Right atrium auricular region (tissue), 2 donors: ENCODE measurements at places on chromosomes 5 and 9. TPM values are rescaled to one million over a fixed set of nuclear protein-coding genes. Genes with fewer than 3 reads are reported as not detected.

Gene NUTM2G
- total RNA-seq = not detected

GRCh38 chr5:143086908-143087637, 316.4 kb downstream of the NR3C1 start:
- H3K27me3 ChIP-seq = no peaks in the 10 kb centered on the region
- no peak overlapping the region for H3K27ac ChIP-seq
- H3K4me1 ChIP-seq = peaks cover 22% of the 10 kb centered on the region
- H3K36me3 ChIP-seq = no peaks in the 10 kb centered on the region
- no peak for DNase-seq

Gene S1PR3
- total RNA-seq = 26.8 TPM

- peaks cover 4% of the 10 kb centered on the region for H3K27me3 ChIP-seq
- H3K36me3 ChIP-seq = no peaks in the 10 kb centered on the region
- peak overlapping the region; percentile 57 for H3K4me3 ChIP-seq
- DNase-seq = no peak
Observed at GRCh38 chr5:80960531-80961375, 590 bp downstream of the RASGRF2 start.

GRCh38 chr5:107790671-107791070, 119.9 kb upstream of the EFNA5 start:
- H3K27me3 ChIP-seq = no peaks in the 10 kb centered on the region
- no peaks in the 10 kb centered on the region for H3K36me3 ChIP-seq
- no peaks in the 10 kb centered on the region for H3K4me1 ChIP-seq
- no peak overlapping the region for H3K27ac ChIP-seq
- H3K4me3 ChIP-seq = no peak overlapping the region
